LNCaP clone FGC (cell line): ENCODE measurements at places on chromosomes 11 and 22.

DNA sequence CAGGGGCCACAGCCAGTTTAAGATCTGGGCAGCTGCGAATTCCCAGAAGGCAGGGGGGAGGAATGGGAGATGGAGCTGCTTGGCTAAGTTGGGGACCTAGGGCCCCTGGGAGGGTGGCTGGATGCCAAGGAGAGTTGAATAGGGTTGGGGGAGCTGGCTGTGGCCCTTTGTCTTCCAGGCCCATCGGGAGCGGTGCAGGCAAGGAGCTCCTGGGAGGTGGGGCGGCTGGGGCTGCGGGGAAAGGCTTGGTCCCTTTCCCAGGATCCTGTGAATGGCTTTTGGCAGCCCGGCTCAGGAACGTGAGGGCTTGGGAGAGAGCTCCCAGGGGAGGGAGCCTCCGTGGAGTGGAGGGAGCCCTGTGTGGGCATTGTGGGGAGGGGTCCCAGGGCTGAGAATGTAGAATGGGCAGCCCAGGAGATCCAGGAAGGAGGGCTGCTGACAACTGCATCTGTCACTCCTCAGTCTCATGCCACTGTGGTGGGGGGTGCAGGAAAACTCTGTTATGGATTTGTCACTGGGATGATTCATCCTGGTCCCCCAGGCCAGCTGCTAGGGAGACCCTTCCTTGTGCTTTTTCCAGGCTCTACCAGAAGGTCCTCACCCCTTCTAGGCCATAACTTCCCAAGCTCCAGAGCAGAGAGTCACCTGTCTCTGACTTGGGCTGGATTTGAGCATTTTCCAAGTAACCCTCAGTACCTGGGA is 6.0 kb downstream of the FREY1 start:
- DNase-seq: no peak

DNA sequence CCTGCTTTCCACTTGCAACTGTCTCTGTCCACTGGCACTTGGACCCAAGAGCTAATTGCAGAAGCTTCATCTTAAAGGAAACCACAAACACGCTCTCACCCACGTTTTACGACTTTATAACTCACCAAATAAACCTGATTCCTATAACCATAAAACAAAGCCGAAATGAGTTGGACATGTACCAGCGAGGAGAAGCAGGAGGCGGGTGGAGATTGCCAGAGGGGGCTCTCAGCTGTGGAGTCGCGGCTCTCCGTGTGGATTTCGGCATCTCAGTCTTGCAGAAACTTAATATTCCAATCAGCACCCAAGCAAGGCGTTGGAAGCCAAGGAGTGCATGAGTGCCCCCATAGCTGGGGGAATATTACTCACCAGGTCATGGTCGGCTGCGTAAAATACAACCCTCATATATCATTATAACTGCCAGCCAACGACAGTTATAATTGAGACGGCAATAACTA is 483.6 kb downstream of the MN1 start:
- no peak for DNase-seq

DNA sequence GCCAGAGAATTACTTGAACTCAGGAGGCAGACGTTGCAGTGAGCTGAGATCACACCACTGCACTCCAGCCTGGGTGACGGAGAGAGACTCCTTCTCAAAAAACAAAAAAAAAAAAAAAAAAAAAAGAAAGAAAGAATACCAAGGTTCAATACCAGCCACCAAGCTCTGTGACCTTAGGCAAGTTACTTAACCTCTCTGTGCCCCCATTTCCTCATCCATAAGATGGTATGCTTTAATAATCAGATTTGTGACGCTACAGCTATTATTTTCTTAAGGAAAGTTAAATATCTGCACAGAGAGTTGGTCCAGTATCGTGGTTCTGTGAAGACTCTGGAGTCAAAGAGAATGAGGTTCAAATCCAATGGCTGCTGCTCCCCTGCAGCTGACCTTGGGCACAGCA is 57.3 kb upstream of the FADD start:
- DNase-seq: no peak

- DNase-seq: no peak
Observed at GRCh38 chr11:2265396-2265795, 5.0 kb downstream of the ASCL2 start.

DNA sequence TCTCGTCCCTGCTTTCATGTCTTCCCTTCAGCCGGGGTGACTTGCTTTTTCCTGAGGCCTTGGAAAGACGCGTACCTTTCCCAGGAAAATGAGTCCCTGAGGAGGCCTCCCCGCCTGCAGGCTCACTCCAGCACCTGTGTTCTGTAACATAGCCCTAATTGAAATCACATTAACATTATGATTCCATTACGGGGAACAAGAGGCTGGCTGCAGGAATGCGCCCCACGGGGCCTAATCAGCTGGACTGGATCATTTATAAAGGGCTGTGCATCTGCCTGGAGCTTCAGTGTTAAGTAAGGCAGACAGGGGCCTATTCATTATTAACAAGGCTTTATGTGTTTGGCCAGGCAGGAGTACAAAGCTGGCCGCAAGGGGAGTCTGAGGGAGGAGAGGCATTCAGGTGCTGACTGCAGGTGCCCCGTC is 41.9 kb upstream of the TSPAN18 start:
- DNase-seq: no peak

DNA sequence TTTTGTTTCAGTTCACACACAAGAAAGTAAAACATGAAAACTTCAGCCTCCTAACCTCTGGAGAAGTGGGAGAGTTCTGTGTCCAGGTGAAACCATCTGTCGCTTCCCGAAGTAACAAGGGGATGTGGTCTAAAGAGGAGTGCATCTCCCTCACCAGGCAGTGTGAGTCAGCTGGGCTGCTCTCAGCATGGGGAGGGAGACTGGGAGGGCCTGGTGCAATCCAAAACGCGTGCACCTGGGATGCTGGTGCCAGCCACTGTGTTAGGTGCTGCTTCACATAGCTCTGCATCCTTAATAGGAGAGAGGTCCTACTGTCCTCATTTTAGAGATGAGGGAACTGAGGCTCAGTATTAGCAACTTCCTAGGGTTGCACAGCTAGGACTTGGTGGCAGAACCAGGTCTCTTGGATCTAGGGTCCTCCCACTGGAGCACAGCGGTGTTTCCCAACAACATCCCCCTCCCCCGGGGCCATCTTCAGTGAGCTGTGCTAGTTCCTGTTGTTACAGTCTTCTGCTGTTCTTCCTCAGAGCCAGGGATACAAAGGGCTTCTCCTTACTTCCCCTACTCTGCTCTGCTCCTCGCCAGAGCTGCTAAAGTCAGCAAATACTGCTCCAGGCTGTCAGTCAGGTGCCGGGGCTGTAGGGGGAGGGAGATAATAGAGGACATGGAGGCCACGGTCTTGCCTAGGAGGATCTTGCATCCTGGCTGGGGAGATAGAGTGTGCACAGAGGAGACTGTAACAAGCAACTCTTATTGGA is 8.0 kb downstream of the IL10RA start:
- DNase-seq: no peak

DNA sequence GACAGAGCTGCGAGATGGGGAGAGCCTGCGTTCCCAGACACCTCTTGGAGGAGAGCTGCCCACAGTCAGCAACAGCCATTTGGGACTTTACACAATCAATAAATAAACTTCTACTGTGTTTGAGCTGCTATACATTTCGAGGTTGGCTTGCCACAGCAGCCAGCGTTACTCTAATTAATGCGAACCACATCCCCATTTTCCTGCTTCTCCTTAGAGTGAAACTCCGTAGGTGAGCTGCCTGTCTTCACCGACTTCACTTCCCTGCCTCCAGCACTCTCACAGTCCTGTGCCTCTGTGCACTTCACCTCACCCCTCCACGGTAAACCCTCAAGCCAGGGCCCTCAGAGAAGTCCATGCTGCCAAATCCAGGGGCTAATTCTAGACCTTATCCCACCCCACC is 5.9 kb upstream of the SLC22A12 start:
- no peak for DNase-seq

DNA sequence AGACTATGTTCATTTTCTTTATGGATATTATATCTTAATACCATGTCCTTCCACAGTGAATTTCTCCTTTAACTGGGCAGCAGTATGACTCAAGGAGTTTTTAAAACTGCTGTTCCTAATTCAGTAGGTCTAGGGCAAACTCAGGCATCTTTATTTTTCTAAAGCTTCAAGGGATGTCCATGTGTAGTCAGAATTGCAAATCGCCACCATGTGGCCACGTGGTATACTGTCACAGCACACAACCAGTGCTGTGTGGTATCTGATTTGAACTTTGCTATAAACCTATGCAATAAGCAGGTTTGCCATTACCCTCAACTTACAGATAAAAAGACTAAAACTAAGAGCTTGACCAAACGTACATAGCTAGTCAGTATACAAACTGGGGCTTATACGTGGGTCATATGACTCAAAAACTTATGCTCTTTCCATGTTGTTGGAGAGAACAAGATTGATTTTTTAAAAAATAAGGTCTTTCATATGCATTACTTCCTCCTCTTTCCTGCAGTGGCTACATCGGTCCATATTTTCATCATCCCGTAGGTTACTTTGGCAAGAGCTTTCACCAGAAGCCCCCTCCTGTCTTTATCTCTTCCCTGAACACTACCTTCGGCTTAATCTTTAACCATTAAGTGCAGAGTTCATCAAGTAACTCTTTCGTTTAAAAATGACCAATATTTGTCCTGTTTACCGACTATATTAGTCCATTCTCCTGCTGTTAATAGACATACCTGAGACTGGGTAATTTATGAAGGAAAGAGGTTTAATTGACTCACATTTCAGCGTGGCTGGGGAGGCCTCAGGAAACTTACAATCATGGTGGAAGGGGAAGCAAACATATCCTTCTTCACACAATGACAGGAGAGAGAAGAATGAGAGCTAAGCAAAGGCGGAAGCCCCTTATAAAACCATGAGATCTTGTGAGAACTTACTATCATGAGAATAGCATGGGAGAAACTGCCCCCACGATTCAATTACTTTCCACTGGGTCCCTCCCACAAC is 8.0 kb upstream of the HTATIP2 start:
- DNase-seq: peak; percentile 11

DNA sequence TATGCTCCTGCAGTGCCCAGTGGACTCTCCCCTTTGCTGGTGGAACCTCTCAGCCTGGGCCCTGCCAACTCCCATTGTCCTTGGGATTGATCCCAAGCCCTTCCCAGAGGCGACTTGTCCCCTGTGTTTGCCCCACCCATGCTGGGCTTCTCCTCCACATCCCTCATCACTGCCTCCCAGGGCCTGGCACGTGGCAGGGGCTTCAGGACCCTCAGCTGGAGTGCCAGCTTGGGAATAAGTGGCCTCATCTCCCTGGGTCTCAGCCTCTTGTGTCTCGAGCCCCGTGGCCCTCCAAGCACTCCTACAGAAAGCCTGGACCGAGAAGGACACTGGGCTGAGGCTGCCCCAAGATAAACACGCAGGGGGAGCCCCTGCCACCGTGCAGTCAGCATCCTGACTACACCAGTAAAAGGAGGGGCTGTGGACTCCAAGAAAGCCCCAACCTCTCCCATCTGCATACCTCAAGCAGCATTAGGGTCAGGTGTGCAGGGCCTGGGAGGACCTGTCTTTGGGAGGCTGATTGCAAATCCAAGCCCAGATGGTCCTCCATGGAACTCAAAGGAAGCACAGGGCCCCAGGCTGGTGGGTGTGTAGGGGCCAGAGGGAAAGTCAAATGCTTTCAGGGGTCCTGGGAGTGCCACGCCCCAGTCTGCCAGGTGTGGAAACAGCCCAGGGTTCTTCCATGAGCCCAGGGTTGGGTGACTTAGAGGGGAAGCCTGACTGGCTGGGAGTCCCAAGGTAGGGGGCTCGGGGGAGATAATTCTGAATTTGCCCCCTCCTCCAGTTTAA is 9.5 kb upstream of the GNAZ start:
- DNase-seq: no peak

GRCh38 chr22:21686634-21687393 is 21.0 kb downstream of the PPIL2 start:
- DNase-seq: no peak

DNA sequence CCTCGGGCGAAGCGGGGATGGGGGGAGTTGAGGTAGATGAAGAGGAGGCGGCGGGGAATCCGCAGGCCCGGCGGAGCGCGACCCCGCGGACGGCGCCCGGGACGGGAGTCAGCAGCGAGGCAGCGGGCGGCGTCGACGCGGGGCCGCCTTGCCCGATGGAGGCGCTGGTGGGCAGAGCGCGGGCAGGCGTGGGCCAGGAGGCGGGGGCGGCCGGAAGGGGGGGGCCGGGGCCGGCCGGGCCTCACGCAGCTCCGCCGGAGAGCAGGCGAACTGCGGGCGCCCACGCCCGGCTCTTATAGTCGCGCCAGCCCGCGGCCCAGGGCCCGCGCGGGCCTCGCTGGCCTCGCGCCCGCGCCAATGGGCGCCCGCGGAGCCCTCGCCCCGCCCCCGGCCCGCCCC is at the start of gene IGF2:
Gene IGF2, minus strand, starts transcription at position 267 of the 399 bp plus-strand sequence. CDS start 3,866 bp downstream, outside the sequence.
- DNase-seq: no peak

GRCh38 chr11:87185228-87185627 is 147.5 kb downstream of the TMEM135 start:
- DNase-seq: no peak

GRCh38 chr11:8081591-8082250 is 710 bp downstream of the TUB start:
- no peak for DNase-seq

GRCh38 chr11:30342736-30343166 is 19.8 kb downstream of the ARL14EP start:
- no peak for DNase-seq

- no peak for DNase-seq
Observed at GRCh38 chr11:41306431-41306830, 153.0 kb downstream of the LRRC4C start.

DNA sequence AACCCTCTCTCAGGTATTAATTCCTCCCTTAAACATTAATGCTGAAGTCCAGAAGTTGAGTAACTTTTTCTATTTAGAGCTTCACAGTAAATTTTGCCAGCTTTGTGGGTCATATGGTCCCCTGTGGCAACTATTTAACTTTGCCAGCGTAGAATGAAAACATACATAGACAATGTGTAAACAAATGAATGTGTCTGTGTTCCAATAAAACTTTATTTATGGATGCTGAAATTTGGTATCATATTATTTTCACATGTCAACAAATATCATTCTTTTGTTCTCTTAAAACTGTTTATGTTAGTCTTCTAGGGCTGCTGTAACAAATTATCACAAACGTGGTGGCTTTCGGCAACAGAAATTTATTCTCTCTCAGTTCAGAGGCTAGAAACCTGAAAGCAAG is 85.1 kb downstream of the TMEM135 start:
- peak; percentile 71 for DNase-seq

GRCh38 chr22:44172370-44173108 is 8.2 kb upstream of the PARVG start:
- peak; percentile 52 for DNase-seq

DNA sequence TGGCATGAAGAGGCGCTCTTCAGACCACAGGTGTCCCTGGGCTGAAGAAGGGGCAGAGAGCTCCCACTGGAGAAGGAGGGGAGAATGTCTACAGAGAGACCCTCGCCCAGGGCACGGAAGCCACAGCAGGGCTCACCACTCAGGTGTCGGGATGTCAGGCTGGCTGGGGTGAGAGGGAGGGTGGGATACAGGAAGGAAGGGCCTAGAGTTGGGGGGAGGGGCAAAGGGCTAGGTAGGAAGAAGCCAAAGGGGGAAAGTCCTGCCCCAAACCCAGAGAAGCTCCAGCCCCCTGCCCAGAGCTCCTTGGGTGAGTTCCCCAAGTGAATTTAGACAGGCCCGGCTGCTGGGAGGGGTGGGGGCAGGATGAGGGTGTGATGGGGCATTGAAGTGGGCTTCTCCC is 232.0 kb downstream of the CEP164 start:
- no peak for DNase-seq
